ENCODE measurements at places on chromosomes 12 and 14. TPM values are rescaled to one million over a fixed set of nuclear protein-coding genes. Genes with fewer than 3 reads are reported as not detected.

DNA sequence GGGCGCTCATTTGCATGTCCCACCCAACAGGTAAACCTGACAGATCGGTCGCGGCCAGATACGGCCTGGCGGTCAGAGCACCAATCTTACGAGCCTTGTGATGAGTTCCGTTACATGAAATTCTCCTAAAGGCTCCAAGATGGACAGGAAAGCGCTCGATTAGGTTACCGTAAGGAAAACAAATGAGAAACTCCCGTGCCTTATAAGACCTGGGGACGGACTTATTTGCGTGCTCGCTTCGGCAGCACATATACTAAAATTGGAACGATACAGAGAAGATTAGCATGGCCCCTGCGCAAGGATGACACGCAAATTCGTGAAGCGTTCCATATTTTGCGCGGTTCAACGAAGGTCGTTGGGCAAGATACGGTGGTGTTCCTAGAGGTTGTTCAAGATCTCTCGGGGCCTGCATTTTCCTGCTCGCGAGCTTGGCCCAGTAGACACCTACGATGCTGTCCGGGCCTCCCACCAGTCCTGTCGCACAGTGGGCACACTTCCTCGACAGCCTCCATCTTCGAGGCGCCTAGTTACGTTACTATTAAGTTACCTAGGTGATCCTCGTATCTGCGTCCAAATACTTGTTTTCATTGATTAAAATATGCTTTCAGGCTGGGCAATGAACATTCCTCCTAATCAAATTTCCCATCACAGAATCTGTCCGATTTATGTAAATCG lies at the start of gene RNU6-7:
RNU6-7 (plus strand) TSS at position 230 of the 675 bp plus-strand sequence.
- peak within 1 kb of the TSS; percentile 97 for H3K4me3 ChIP-seq
- no peak within 1 kb of the TSS for H3K27ac ChIP-seq
- H3K27me3 ChIP-seq, result no peaks in the 10 kb centered on the region

GRCh38 chr12:46699986-46700385 lies 125.8 kb downstream of the SLC38A4 start:
- no peaks in the 10 kb centered on the region for H3K36me3 ChIP-seq
- H3K27ac ChIP-seq, result no peak overlapping the region
- DNase-seq, result no peak
- H3K27me3 ChIP-seq, result no peaks in the 10 kb centered on the region
- H3K4me1 ChIP-seq, result no peaks in the 10 kb centered on the region

DNA sequence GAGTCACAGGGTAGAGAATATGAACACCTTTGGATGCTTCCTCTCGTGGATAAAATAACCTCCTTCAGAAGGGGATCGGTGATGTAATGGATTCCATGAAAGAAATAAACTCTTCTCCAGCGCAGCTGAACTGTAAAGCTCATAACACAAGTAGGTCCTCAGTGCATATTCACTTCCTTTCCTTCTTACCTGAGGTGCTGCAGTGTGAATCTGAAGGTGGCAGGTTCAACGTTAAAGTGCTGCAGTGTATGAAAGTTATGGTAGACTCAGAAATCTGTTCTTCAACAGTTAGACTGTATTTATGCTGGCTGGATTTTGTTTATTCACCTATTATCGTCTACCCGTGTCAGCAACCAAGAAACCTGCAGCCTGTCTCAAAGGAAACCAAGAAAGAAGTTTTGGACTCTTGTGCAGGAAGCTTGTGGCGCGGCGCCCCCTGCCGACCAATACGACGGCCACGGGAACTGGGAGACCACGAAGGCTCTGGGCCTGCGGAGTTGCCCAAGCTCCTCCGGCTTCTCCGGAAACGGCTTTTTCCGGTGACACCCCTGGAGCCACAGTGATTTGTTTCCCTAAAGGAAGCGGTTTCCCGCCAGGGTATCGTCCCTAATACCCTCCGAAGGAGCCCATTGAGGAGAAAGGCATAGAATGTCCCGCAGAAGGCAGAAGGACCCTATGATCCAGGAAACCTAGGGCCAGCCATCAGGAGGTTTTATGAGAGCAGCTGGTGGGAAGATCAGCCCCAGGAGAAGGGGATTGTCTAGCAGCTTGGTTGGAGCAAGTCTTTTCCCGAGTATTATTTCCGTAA lies 17.6 kb upstream of the RNASE3 start:
- H3K4me1 ChIP-seq, result no peaks in the 10 kb centered on the region
- no peak overlapping the region for H3K27ac ChIP-seq
- no peaks in the 10 kb centered on the region for H3K27me3 ChIP-seq
- H3K36me3 ChIP-seq, result peaks cover 3% of the 10 kb centered on the region

DNA sequence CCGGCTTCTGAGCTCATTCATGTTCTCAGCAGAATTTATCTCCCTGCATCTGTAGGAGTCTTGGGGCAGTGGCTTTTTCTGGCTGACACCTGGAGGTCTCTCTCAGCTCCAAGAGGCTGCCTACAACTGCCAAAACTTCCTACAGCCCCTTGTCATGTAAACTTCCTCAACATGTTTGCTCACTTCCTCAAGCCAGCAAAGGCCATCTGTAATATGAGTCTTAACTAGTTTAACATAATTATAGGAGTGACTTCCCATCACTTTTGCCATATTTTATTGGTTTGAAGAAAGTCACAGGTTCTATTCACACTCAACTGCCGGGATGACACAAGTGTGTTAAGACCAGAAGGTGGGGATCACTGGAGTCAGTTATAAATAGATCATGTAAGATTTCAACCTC lies 194.0 kb downstream of the VRK1 start:
- no peak overlapping the region for H3K27ac ChIP-seq
- no peaks in the 10 kb centered on the region for H3K4me1 ChIP-seq
- H3K36me3 ChIP-seq, result no peaks in the 10 kb centered on the region
- no peaks in the 10 kb centered on the region for H3K27me3 ChIP-seq

The IGFBP6 gene
- total RNA-seq, result 5.7 TPM

Data from H9 (cell line).